Psoas muscle (tissue), 8 donors: ENCODE measurements at places on chromosomes 2 and 18. TPM values are rescaled to one million over a fixed set of nuclear protein-coding genes. Genes with fewer than 3 reads are reported as not detected.

DNA sequence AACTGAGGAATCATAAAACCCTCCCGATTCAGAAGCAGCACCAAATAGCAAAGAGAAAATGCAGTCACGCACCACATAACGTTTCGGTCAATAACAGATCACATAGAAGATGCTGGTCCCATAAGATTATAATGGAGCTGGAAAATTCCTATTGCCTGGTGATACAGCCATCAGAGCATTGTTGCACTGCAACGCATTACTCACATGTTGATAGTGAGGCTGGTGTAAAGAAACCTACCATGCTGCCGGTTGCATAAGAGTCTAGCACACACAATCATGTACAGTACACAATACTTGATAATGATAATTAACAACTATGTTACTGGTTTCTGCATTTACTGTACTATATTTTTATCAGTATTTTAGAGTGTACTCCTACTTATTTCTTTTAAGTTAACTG, 32.5 kb downstream of the RNF152 start:
- no peak overlapping the region for H3K27ac ChIP-seq
- no peaks in the 10 kb centered on the region for H3K4me1 ChIP-seq
- no peaks in the 10 kb centered on the region for H3K27me3 ChIP-seq
- H3K36me3 ChIP-seq = no peaks in the 10 kb centered on the region
- H3K4me3 ChIP-seq = no peak overlapping the region

GRCh38 chr2:229870903-229871656, 50.7 kb downstream of the TRIP12 start:
- peaks cover 5% of the 10 kb centered on the region for H3K36me3 ChIP-seq
- no peaks in the 10 kb centered on the region for H3K27me3 ChIP-seq

DNA sequence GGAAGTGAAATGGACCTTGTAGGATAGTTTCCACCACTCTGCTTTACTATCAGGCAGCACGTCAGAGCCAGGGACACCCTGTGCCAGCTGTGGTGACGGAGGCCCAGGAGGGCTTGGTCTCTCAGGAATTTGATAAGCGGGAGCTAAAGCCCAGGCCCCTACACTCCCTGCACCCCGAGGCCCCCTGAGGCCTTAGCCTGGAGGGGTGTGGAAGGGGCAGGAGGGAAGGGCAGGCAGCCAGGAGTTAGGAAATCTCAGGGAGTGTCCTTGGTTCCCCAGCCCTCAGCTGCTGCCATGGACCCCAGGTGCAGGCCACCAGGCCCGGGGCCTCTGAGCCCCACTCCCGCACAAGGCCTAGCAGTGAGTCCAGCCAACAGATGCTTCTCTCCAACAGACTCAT, 38.2 kb downstream of the PDIA6 start:
- H3K4me1 ChIP-seq = no peaks in the 10 kb centered on the region
- no peaks in the 10 kb centered on the region for H3K27me3 ChIP-seq
- no peak overlapping the region for H3K27ac ChIP-seq

GRCh38 chr2:44549099-44549471, 187.3 kb downstream of the CAMKMT start:
- no peak for DNase-seq
- H3K36me3 ChIP-seq = no peaks in the 10 kb centered on the region
- no peak overlapping the region for H3K27ac ChIP-seq
- H3K4me3 ChIP-seq = no peak overlapping the region
- no peaks in the 10 kb centered on the region for H3K27me3 ChIP-seq

DNA sequence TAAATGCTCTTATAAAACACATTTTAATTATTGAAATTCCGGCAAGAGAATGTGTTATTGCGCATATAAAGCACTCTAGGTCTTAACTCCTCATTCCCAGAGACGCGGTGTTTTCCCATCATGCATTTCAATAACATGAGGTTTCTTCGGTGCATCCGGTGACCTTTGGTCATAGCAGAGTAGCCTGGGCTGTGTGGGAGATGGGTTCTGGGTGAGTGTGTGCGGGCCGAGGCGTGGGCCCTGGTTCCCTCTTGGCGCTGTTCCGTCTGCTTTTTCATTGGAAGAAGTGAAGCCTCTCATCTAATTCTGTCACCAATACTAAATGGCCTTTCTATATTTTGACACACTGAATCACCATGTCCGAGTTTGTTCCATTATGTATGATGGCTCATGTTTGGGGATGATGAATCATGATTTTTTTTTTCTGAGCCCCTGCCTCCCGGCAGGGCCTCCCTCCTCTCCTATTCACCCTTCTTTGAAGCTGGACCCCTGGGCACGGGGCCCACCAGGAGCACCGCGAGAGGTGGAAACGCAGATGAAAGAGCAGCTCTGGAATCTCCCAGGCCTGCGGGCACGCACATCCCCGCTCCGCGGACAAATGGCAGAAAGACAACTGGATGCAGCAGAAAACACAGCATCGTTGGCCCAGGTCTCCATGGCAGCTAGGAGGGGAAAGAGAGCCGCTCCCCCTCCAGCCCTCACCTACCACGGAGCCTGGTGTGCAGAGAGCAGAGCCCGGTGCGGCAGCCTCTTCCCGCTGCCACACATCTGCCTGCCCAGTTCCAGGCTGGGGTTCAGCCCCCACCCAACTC, 85.8 kb upstream of the HPCAL1 start:
- no peak overlapping the region for H3K27ac ChIP-seq
- no peaks in the 10 kb centered on the region for H3K4me1 ChIP-seq
- H3K36me3 ChIP-seq = no peaks in the 10 kb centered on the region
- DNase-seq = peak; percentile 29
- H3K4me3 ChIP-seq = no peak overlapping the region

- no peaks in the 10 kb centered on the region for H3K4me1 ChIP-seq
- H3K27ac ChIP-seq = peak overlapping the region; percentile 77
- H3K4me3 ChIP-seq = no peak overlapping the region
- no peaks in the 10 kb centered on the region for H3K36me3 ChIP-seq
Measured at GRCh38 chr2:31384771-31385276, 29.7 kb downstream of the XDH start.

DNA sequence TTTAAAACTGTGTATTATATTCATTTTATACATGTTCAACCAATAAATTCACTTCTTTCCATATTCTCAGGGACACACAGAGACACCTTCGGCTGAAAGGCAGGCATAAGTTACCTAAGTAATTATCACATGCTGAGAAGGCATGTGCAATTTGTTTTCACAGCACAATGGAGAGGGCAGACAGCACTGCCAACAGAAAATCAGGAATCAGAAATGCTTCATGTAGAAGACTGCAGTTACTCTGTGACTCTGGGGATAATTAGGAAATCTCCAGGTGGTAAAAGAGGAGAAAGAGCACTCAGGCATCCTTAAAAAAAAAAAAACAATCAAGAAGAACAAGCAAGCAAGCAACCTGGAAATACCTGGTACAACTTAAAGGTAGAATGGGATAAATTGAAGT, 49.3 kb downstream of the DSEL start:
- H3K27ac ChIP-seq = no peak overlapping the region
- H3K4me3 ChIP-seq = no peak overlapping the region

- no peak overlapping the region for H3K27ac ChIP-seq
- no peaks in the 10 kb centered on the region for H3K4me1 ChIP-seq
- H3K36me3 ChIP-seq = no peaks in the 10 kb centered on the region
- DNase-seq = no peak
- peaks cover 2% of the 10 kb centered on the region for H3K27me3 ChIP-seq
Measured at GRCh38 chr18:77376043-77376732, 126.5 kb downstream of the GALR1 start.

- peak overlapping the region; percentile 85 for H3K4me3 ChIP-seq
- peak overlapping the region; percentile 47 for H3K27ac ChIP-seq
- H3K36me3 ChIP-seq = no peaks in the 10 kb centered on the region
- peak; percentile 78 for DNase-seq
- H3K27me3 ChIP-seq = no peaks in the 10 kb centered on the region
- H3K4me1 ChIP-seq = peaks cover 8% of the 10 kb centered on the region
Measured at GRCh38 chr2:85133751-85134254, 611 bp downstream of the TCF7L1 start.

DNA sequence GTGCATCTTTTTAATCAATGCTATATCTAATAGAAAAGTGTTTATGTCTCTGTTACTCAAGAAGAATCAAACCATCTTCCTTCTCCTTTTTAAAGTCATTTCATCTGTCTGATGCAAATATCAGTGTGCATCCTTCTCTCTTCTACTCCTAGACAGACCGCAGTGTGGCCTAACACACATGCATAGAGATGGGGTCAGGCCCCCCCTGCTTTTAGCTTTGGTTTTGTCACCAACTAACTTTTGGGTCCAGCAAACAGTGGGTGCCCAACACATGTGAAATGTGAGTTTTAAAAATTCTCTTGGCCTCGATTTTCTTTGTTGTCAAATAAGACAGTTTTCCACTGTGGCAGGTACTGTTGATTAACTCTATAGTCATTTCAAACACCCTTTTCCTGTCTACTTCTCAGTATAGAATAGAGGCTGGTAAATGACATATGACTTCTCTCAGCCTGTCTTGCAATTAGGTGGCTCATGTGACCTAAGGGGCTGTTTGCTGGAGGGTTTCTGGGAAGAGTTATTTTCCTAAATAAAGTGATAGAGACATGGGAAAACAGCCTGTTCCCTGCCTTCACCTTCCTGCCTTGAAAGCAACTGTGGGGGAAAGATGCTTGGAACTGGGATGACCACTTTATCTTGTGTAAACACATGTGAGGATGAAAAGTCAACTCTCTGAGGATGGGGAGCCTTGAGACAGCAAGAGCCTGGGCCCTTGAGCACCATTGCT, 65.7 kb upstream of the DARS1 start:
- H3K36me3 ChIP-seq = no peaks in the 10 kb centered on the region
- H3K27me3 ChIP-seq = no peaks in the 10 kb centered on the region
- H3K27ac ChIP-seq = no peak overlapping the region
- H3K4me3 ChIP-seq = no peak overlapping the region

DNA sequence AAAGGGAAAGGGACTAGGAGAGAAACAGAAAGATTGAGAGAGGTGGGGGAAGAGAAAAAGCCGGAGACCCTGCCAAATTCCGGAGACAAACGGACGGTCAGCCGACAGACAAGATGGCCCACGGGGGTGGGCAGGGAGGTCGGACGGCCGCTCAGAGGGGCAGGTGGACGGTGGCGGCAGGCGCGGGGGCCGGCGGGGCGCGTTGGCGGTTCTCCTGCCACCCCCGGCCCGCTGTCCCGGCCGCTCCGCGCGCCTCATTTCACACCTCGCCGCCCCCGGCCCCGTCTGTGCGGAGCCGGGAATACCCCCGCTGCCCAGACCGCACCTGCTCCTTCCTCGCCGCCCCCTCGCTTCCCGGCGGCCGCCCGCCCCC, 935 bp downstream of the SLC30A3 start:
- H3K4me1 ChIP-seq = peaks cover 28% of the 10 kb centered on the region
- H3K4me3 ChIP-seq = peak overlapping the region; percentile 71
- no peak overlapping the region for H3K27ac ChIP-seq
- DNase-seq = no peak

DNA sequence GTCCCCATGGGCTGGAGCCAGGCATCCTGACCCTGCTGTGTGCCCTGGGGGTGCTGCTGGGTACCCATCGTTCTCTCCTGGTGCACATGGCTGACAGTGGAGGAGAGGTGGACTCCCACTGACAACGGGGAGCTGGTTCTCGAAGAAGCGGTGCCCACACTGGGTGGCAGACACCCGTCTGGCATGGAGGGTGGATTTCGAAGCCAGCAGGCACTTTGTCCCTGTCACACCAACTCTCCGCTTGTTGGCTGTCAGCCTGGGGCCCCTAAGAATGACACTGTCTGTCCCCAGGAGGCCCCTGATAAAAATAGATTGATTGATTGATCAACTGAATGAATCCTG, 55.4 kb downstream of the RTP5 start:
- H3K27ac ChIP-seq = no peak overlapping the region
- DNase-seq = no peak
- no peaks in the 10 kb centered on the region for H3K36me3 ChIP-seq
- no peaks in the 10 kb centered on the region for H3K4me1 ChIP-seq
- no peak overlapping the region for H3K4me3 ChIP-seq

DNA sequence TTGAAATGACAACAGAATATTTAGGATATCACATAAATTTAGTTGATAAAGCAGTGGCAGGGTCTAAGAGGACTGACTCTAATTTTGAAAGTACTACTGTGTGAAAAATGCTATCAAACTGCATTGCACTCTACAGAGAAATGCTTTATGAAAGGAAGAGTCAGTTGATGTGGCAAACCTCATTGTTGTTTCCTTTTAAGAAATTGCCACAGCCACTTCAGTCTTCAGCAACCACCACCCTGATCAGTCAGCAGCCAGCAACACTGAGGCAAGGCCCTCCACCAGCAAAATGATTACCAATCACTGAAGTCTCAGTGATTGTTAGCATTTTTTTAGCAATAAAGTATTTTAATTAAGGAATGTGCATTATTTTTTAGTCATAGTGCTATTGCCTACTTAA, 488.7 kb upstream of the SLC39A10 start:
- DNase-seq = no peak
- no peak overlapping the region for H3K27ac ChIP-seq
- no peaks in the 10 kb centered on the region for H3K4me1 ChIP-seq
- H3K4me3 ChIP-seq = no peak overlapping the region

GRCh38 chr2:10717628-10718027, 3.8 kb upstream of the ATP6V1C2 start:
- no peak for DNase-seq
- no peak overlapping the region for H3K27ac ChIP-seq
- peaks cover 30% of the 10 kb centered on the region for H3K27me3 ChIP-seq
- H3K4me3 ChIP-seq = no peak overlapping the region
- peaks cover 6% of the 10 kb centered on the region for H3K4me1 ChIP-seq

- H3K4me1 ChIP-seq = peaks cover 29% of the 10 kb centered on the region
- no peak overlapping the region for H3K27ac ChIP-seq
- no peak overlapping the region for H3K4me3 ChIP-seq
- no peaks in the 10 kb centered on the region for H3K27me3 ChIP-seq
- DNase-seq = no peak
- H3K36me3 ChIP-seq = no peaks in the 10 kb centered on the region
Measured at GRCh38 chr2:120877409-120877808, 141.7 kb downstream of the GLI2 start.

GRCh38 chr2:223744580-223744979, 92.8 kb downstream of the AP1S3 start:
- no peaks in the 10 kb centered on the region for H3K4me1 ChIP-seq
- no peaks in the 10 kb centered on the region for H3K36me3 ChIP-seq
- H3K4me3 ChIP-seq = no peak overlapping the region
- no peaks in the 10 kb centered on the region for H3K27me3 ChIP-seq
- H3K27ac ChIP-seq = no peak overlapping the region

GRCh38 chr2:30226144-30227032, 4.9 kb upstream of the LBH start:
- no peak for DNase-seq
- H3K36me3 ChIP-seq = no peaks in the 10 kb centered on the region
- H3K27ac ChIP-seq = peak overlapping the region; percentile 66
- H3K4me3 ChIP-seq = peak overlapping the region; percentile 53

UGT1A5 gene
- total RNA-seq = not detected

FAHD2B gene
- total RNA-seq = 39.0 TPM

SPDYA gene
- total RNA-seq = 0.38 TPM

CCDC102B gene
- 2.2 TPM for total RNA-seq

POTEF gene
- not detected for total RNA-seq

ASAP2 gene
- total RNA-seq = 9.0 TPM

XDH gene
- total RNA-seq = 0.36 TPM

KYNU gene
- total RNA-seq = 0.44 TPM

DES gene
- total RNA-seq = 12,653 TPM

FLACC1 gene
- total RNA-seq = 1.7 TPM

EPHA4 gene
- total RNA-seq = 3.3 TPM

SCTR gene
- total RNA-seq = not detected
